ENCODE measurements at places on chromosomes 1 and 21.

GRCh38 chr1:216823731-216824130 lies 100.5 kb upstream of the ESRRG start:
- DNase-seq: no peak

- no peak for DNase-seq
Measured at GRCh38 chr1:9404117-9404914, 111.6 kb downstream of the SPSB1 start.

DNA sequence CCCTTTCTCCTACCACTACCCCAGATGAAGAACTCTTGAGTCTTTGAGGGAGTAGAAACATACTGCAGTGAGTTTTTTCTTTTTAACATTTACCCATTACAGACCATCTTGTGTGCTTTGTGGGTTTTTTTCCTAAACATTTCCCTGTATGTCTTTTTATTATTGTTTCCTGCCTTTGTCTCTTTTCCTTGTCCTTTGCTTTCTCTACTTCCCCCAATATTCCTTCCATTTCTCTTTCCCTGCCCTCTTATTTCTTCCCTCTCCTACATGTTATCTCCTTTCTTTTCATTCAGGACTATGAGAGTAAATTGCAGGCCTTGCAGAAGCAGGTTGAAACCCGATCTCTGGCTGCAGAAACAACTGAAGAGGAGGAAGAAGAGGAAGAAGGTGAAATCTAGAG lies 79.1 kb upstream of the PGD start:
- DNase-seq: no peak

DNA sequence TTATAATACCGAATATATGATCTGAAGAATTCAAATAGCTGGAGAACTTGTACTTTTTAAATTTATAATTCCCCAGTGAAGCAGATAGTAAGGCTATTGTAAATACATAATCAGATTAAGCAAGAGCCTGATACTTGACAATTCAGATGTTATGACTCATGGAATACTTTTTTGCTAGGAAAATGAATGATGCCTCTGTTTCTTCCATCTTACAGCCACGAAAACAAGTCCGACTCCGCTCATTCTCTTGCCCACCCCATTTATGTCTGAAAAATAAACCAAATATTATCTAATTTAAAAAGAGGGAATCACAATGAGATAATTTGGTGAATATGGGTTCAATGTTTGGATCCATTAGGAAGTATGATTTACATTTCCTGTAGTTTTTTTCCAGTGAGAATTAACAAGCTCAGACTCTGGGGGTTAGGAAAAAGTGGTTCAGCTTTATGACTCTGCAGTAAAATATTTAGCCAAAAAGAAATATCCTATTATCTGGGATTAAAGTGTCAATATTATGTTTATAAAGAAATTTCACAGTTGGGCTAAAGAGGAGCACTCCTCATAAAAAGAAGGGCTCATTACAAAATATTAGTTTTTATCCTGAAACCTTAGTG lies 50.4 kb upstream of the DAB1 start:
- DNase-seq: no peak

- DNase-seq: no peak
Measured at GRCh38 chr1:246051909-246052518, 455.1 kb downstream of the SMYD3 start.
